ENCODE measurements at places on chromosomes 16 and 17. TPM values are rescaled to one million over a fixed set of nuclear protein-coding genes. Genes with fewer than 3 reads are reported as not detected.

DNA sequence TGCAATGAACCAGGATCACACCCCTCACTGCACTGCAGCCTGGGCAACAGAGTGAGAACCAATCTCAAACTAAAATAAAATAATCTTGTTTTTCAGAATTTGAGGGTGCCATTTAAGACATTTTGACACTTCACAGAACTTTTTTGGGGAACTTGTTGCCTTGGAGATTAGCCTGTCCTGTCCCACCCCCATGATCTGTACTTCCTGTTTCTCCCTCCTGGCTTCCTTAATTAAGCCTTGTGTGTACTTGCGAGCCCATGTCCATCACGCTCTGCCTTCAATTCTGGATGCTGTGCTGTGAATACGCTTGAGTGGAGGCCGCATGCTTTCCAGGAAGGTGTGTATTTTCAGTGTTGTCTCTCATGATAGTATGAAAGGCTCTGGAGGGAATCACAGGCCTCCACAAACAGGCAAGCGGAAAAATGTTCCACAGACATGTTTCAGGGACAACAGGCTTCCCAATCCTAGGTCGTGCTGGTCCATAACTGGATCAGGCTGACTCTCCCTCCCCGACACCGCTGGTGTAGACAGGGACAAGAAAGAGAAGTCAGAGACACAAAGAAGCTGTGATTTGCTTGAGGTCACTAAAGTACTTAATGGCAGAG, 56.9 kb downstream of the NOS2 start:
- H3K4me3 ChIP-seq: no peak overlapping the region
- H3K27me3 ChIP-seq: no peaks in the 10 kb centered on the region
- H3K4me1 ChIP-seq: no peaks in the 10 kb centered on the region

GRCh38 chr17:77286641-77287431, 146.1 kb downstream of the SEC14L1 start:
- DNase-seq: no peak
- H3K36me3 ChIP-seq: no peaks in the 10 kb centered on the region
- peak overlapping the region; percentile 43 for H3K27ac ChIP-seq
- H3K4me3 ChIP-seq: no peak overlapping the region

- H3K36me3 ChIP-seq: no peaks in the 10 kb centered on the region
- peak overlapping the region; percentile 72 for H3K27ac ChIP-seq
- H3K4me1 ChIP-seq: peaks cover 29% of the 10 kb centered on the region
- no peak for DNase-seq
- H3K27me3 ChIP-seq: peaks cover 4% of the 10 kb centered on the region
These were observed 2.8 kb upstream of the UBTF start for GRCh38 chr17:44222112-44222869.

DNA sequence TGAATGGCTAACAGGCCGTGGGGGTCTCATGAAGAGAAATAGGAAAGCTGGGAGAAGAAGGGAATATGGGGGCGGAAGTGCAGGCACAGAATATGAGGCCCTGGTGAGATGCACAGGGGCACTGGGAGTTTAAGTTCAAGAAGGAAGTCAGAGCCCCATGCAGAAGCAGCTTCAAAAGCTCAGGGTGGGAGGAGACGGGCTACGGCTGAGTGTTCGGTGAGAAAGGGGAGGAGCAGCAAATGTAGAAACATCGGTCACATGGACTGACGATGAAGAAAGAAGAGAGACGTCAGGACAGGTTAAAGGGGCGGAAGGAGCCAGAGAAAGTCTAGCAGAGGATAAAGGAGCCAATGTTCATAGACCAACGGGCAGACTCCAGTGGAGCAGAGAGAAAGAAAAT, 204.5 kb upstream of the ZFHX3 start:
- no peak overlapping the region for H3K27ac ChIP-seq
- H3K36me3 ChIP-seq: no peaks in the 10 kb centered on the region
- H3K4me1 ChIP-seq: no peaks in the 10 kb centered on the region

DNA sequence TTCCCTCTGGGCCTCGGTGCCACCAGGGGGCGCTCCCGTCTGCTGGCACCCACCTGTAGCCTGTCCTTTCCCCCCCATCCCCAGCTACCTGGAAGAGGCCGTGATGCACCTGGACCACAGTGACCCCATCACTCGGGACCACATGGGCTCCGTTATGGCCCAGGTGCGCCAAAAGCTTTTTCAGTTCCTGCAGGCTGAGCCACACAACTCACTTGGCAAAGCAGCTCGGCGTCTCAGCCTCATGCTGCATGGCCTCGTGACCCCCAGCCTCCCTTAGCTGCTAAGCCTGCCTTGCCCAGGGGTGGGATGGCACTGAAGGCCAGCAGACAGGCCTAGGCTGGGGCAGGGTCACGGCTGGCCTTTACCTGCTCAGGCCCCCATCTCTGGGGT, 818 bp upstream of the NRN1L start:
- H3K27ac ChIP-seq: no peak overlapping the region
- H3K4me1 ChIP-seq: no peaks in the 10 kb centered on the region
- no peak for DNase-seq
- H3K36me3 ChIP-seq: peaks cover 79% of the 10 kb centered on the region
- H3K4me3 ChIP-seq: no peak overlapping the region
- H3K27me3 ChIP-seq: no peaks in the 10 kb centered on the region

- peaks cover 75% of the 10 kb centered on the region for H3K4me1 ChIP-seq
- peaks cover 13% of the 10 kb centered on the region for H3K36me3 ChIP-seq
- peaks cover 59% of the 10 kb centered on the region for H3K27me3 ChIP-seq
These were observed 1.2 kb upstream of the CBX4 start for GRCh38 chr17:79840269-79840988.

DNA sequence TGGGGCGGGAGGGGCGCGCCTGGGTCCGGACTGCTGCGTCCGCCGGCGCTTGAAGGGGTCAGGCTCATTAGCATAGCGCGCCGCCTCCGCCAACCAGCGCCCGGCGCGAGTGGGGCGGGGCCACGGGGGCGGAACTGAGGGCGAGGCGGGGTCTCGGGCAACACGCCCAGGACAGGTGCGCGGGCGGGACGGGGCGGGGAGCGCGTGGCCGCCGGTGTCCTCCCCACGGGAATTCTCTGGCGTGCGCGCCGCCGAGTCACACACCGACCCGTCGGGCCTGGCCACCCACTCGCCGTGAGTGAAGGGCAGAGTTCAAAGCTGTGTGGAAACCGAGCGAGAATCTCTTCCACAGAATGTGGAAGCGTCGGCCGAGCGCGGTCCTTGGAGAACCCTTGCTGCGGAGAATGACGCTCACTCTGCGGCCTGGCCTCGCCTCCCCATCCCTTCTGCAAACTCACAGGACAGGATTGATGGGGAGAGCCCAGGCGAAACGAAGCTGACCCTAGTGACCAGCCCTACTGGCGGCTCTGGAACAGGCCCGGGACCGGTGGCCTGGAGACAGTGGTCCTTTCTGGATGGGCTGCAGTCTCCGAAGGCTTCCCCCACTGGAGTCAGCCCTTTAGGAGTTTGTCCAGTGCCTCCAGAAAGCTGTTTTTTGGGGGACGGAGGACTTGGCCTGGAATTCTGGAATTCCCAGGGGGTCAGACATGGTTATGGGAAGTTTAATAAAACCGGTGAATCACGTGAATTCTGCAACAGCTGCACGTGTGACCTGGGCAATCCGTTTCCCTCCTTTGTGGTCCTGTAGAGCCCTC, at the start of gene SNAI3:
Gene SNAI3, minus strand, starts transcription at position 69 of the 815 bp plus-strand sequence. CDS start 101 bp downstream, outside the sequence.
- no peak for DNase-seq
- peak within 1 kb of the TSS; percentile 15 for H3K27ac ChIP-seq

DNA sequence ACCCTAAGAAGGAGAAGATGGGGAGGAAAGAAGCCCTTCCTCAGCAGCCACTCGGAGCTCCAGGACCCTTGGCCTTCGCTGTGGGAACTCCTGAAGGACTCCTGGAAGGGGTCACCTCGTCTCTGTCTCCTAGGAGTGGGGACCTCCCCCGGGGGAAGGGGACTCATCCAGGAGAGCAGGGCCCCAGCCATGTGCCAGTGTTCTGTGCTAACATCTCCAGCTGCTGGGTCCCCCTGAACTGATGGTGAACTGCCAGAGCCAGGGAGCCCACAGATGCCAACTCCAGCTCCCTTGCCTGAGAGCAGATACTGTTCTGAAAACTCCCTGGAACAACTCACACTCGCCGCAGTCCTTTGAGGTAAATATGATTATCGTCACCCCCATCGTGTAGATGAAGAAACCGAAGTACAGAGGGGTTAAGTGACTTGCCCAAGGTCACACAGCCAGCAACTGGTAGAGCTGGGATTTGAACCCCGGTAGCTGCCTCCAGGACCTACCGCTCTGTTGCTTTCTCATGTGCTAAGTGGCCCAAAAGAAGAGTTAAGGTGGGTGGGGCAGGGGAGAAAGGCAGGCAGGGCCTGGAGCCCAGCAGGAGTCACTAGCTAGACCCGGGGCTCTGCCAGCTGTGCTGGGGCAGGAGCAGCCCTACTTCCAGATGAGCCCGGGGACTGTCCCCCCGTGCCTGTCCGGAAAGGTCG, 10.5 kb downstream of the TIMM22 start:
- peaks cover 57% of the 10 kb centered on the region for H3K36me3 ChIP-seq
- H3K4me1 ChIP-seq: peaks cover 35% of the 10 kb centered on the region

- H3K27me3 ChIP-seq: no peaks in the 10 kb centered on the region
- no peaks in the 10 kb centered on the region for H3K4me1 ChIP-seq
- no peak overlapping the region for H3K4me3 ChIP-seq
- no peaks in the 10 kb centered on the region for H3K36me3 ChIP-seq
These were observed 38.3 kb downstream of the STX8 start for GRCh38 chr17:9537177-9537776.

- H3K36me3 ChIP-seq: no peaks in the 10 kb centered on the region
- H3K4me3 ChIP-seq: no peak overlapping the region
- no peak overlapping the region for H3K27ac ChIP-seq
- H3K4me1 ChIP-seq: peaks cover 12% of the 10 kb centered on the region
- no peaks in the 10 kb centered on the region for H3K27me3 ChIP-seq
These were observed 78.9 kb downstream of the C16orf95 start for GRCh38 chr16:87238361-87238715.

GRCh38 chr17:47776330-47777197, 43.5 kb downstream of the TBX21 start:
- no peak overlapping the region for H3K4me3 ChIP-seq
- H3K4me1 ChIP-seq: no peaks in the 10 kb centered on the region
- no peak overlapping the region for H3K27ac ChIP-seq
- peak; percentile 42 for DNase-seq

DNA sequence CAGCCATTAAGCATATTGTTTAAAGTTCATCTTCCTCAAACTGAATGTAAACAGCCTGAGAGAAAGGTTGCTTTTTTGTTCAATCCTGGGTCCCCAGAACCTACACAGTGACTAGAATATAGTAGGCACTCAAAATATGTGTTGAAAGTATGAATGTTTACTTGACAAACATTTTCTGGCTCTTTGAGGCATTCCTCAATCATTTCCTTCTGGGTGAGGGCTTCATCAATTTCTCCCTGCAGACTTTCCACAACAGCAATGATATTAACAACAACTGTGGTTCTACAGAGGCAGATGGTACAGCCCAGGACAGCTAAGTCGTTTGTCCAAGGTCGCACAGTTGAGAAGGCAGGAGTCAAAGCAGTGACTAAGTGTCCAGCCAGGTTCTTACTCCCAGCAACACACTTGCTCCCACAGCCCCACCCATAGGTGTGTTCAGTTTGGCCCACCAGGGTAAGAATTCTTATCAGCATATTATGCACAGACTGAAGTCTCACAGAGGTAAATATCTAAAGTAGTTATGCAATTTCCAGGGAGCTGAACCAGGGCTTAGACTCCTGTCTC, 61.1 kb downstream of the HS3ST3B1 start:
- H3K27ac ChIP-seq: no peak overlapping the region
- H3K36me3 ChIP-seq: no peaks in the 10 kb centered on the region
- no peaks in the 10 kb centered on the region for H3K27me3 ChIP-seq

DNA sequence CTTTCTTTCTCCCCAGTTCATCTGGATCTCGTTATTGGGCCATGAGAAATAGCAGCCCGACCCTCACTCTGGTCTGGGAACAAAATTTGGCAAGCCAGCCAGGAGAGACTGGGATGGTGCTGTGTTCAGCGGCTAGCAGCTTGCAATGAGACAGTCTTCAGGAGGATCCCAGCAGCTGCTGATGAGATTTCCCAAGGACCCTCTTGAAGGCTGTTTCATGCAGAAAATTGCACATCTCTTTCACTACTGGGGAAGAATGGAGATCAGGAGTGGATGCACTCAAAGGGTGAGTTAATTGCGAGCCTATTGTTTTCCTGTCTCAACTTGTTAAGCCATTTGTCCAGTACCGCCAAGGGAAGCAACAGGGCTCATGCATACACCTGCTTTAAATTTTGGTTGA, 5.5 kb upstream of the COIL start:
- H3K27ac ChIP-seq: no peak overlapping the region
- no peak overlapping the region for H3K4me3 ChIP-seq
- no peak for DNase-seq

DNA sequence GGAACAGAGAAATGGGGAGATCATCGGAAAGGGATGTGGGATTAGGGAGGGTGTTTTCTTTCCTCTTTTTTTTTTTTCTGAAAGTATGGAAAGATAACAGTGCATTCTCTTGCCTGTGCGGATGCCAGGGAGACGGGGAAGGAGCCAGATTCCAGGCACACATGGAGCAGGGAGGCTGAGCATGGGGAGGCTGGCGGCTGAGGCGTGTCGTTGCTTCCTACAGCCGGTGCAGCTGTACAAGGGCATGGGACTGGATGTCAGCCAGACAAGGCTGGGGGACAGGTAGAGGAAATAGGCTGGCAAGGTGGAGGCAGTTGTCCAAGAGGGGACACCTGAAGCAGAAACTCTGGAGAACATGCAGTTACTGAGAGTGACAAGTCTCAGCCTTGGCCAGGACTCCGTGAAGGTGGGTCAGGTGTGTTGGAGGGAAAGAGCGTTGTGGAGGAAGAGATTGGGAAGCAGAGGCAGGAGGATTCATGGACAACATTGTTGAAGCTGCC, 16.6 kb upstream of the ADORA2B start:
- no peak for DNase-seq
- H3K4me1 ChIP-seq: no peaks in the 10 kb centered on the region
- H3K27ac ChIP-seq: no peak overlapping the region
- no peaks in the 10 kb centered on the region for H3K36me3 ChIP-seq
- H3K4me3 ChIP-seq: no peak overlapping the region

GRCh38 chr16:80887062-80887461, 82.7 kb upstream of the CDYL2 start:
- no peaks in the 10 kb centered on the region for H3K4me1 ChIP-seq
- H3K36me3 ChIP-seq: no peaks in the 10 kb centered on the region
- no peak overlapping the region for H3K4me3 ChIP-seq
- no peaks in the 10 kb centered on the region for H3K27me3 ChIP-seq
- DNase-seq: no peak

The NEUROD2 gene
- total RNA-seq: not detected

The CAPNS2 gene
- total RNA-seq: 0.19 TPM

The P3H4 gene
- total RNA-seq: 4.1 TPM

The NXPH3 gene
- total RNA-seq: 0.52 TPM

The MMP28 gene
- total RNA-seq: 1.1 TPM

The CD300E gene
- total RNA-seq: 0.33 TPM

The TPSB2 gene
- 0.71 TPM for total RNA-seq

Data from thymus (tissue), 14 donors.